Progenitor cell of endocrine pancreas (in vitro differentiated cells): ENCODE measurements at places on chromosomes 13 and 19. TPM values are rescaled to one million over a fixed set of nuclear protein-coding genes. Genes with fewer than 3 reads are reported as not detected.

FBXO27 gene
- 10.3 and 14.6 TPM in 2 replicates for total RNA-seq

GPC6 gene
- 48.4 and 50.3 TPM in 2 replicates for total RNA-seq

NLRP9 gene
- not detected in 2 replicates for total RNA-seq

WDR87 gene
- 0.02 TPM in 1 of 2 replicates, not detected in the other for total RNA-seq

ZNF432 gene
- 27.2 and 33.6 TPM in 2 replicates for total RNA-seq

NRTN gene
- total RNA-seq = 1.9 and 2.1 TPM in 2 replicates

SOX1 gene
- 0.51 and 0.57 TPM in 2 replicates for total RNA-seq

CGB1 gene
- total RNA-seq = not detected in 2 replicates

GARIN5A gene
- total RNA-seq = 11.6 and 12.0 TPM in 2 replicates

SIAH3 gene
- total RNA-seq = not detected in 2 replicates

SPACA4 gene
- not detected in 2 replicates for total RNA-seq

ZNF358 gene
- 78.0 and 86.1 TPM in 2 replicates for total RNA-seq

CLEC4M gene
- 0.36 and 0.42 TPM in 2 replicates for total RNA-seq

COMP gene
- total RNA-seq = 0.13 and 0.24 TPM in 2 replicates

SIGLEC12 gene
- total RNA-seq = not detected in 2 replicates

FAM216B gene
- not detected in 2 replicates for total RNA-seq

KASH5 gene
- not detected in 2 replicates for total RNA-seq

KLK3 gene
- not detected in 2 replicates for total RNA-seq

TNNI3 gene
- 5.5 and 6.0 TPM in 2 replicates for total RNA-seq

OR7D2 gene
- 1.2 and 1.8 TPM in 2 replicates for total RNA-seq

PCDH20 gene
- 21.2 and 22.7 TPM in 2 replicates for total RNA-seq

LILRB1 gene
- total RNA-seq = not detected in 2 replicates

DDX49 gene
- total RNA-seq = 44.4 and 44.7 TPM in 2 replicates

PDCD5 gene
- 106 TPM in 2 replicates for total RNA-seq

STAP2 gene
- total RNA-seq = 35.6 and 41.0 TPM in 2 replicates

KDELR1 gene
- 207 and 213 TPM in 2 replicates for total RNA-seq

TLE6 gene
- total RNA-seq = 18.4 and 21.0 TPM in 2 replicates

ZNF541 gene
- not detected in 2 replicates for total RNA-seq
